Trophoblast cell (in vitro differentiated cells and primary cell): ENCODE measurements at places on chromosomes 5 and 9.

GRCh38 chr9:97979788-97980478 is 3.2 kb upstream of the ANP32B start:
- no peaks in the 10 kb centered on the region for H3K36me3 ChIP-seq
- no peak for DNase-seq
- H3K27ac ChIP-seq: no peak overlapping the region
- no peak overlapping the region for H3K4me3 ChIP-seq

GRCh38 chr5:31442058-31442745 is 89.7 kb downstream of the DROSHA start:
- H3K4me3 ChIP-seq: no peak overlapping the region
- H3K36me3 ChIP-seq: peaks cover 6% of the 10 kb centered on the region
- no peaks in the 10 kb centered on the region for H3K27me3 ChIP-seq
- DNase-seq: no peak

GRCh38 chr9:134648701-134649530 is 7.3 kb downstream of the COL5A1 start:
- no peak overlapping the region for H3K4me3 ChIP-seq
- peaks cover 44% of the 10 kb centered on the region for H3K4me1 ChIP-seq
- peaks cover 75% of the 10 kb centered on the region for H3K36me3 ChIP-seq
- no peak overlapping the region for H3K27ac ChIP-seq
- H3K27me3 ChIP-seq: no peaks in the 10 kb centered on the region
- DNase-seq: no peak

- DNase-seq: peak; percentile 19
- no peaks in the 10 kb centered on the region for H3K4me1 ChIP-seq
- no peaks in the 10 kb centered on the region for H3K36me3 ChIP-seq
- no peak overlapping the region for H3K4me3 ChIP-seq
- no peaks in the 10 kb centered on the region for H3K27me3 ChIP-seq
Measured at GRCh38 chr9:16030528-16031185, 477.8 kb downstream of the CCDC171 start.

DNA sequence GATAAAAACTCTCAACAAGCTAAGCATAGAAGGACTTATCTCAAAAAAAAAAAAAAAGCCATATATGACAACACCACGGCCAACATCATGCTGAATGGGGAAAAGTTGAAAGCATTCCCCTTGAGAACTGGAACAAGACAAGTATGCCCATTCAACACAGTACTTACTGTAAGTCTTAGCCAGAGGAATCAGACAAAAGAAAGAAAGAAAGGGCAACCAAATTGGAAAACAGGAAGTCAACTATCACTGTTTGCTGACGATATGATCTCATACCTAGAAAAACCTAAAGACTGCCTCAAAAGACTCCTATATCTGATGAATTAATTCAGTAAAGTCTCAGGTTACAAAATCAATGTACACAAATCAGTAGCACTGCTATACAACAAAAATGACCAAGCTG is 24.6 kb upstream of the PTGER4 start:
- DNase-seq: no peak
- no peaks in the 10 kb centered on the region for H3K4me1 ChIP-seq
- no peaks in the 10 kb centered on the region for H3K36me3 ChIP-seq
- H3K4me3 ChIP-seq: no peak overlapping the region
- no peak overlapping the region for H3K27ac ChIP-seq

DNA sequence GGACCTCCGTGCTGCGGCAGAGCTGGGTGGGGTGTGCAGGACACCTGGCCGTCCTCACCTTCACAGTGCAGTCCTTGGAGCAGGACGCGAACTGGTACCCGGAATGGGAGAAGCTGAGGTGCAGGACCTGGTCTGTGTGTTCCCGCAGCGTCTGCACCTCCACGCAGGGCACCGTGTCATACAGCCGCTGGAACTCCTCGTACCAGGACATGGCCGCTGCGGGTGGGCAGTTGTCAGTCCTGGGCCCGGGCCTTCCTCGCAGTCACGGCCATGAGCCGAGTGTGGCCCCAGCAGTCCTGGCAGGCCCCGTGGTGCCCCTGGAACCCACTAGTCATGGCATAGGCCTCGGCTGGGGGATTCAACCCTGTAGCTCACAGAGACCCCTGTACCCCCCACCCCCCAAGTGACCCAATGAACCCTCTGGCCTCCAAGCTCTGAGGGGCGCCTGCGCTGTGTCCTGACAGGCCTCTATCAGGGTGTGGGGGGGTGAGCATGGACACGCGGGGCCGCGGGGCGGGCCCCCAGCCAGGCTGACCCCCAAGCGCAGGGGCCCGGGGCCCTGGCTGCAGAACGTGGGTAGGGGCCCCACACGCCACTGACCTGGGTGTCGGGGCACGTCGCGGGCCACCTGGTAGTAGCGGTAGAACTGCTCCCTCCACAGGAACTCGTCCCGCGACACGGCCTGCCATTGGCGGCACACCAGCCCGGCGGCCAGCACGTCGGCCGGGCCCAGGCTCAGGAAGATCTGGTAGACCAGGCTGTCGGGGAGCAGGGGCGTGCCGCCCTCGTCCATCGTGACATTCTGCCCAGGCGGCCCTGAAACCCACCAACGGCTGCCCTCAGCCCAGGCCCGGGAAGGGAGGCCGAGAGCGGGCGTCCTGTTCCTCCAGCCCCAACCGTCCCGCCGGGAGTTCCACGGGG is 987 bp downstream of the FBXW5 start:
- peaks cover 11% of the 10 kb centered on the region for H3K4me1 ChIP-seq
- H3K27me3 ChIP-seq: no peaks in the 10 kb centered on the region
- H3K36me3 ChIP-seq: peaks cover 44% of the 10 kb centered on the region
- peak; percentile 40 for DNase-seq
- H3K4me3 ChIP-seq: peak overlapping the region; percentile 98

- H3K27ac ChIP-seq: no peak overlapping the region
- no peaks in the 10 kb centered on the region for H3K27me3 ChIP-seq
- H3K4me3 ChIP-seq: no peak overlapping the region
- H3K36me3 ChIP-seq: peaks cover 56% of the 10 kb centered on the region
- peaks cover 6% of the 10 kb centered on the region for H3K4me1 ChIP-seq
- DNase-seq: no peak
Measured at GRCh38 chr9:121759996-121760395, 108.6 kb downstream of the DAB2IP start.

DNA sequence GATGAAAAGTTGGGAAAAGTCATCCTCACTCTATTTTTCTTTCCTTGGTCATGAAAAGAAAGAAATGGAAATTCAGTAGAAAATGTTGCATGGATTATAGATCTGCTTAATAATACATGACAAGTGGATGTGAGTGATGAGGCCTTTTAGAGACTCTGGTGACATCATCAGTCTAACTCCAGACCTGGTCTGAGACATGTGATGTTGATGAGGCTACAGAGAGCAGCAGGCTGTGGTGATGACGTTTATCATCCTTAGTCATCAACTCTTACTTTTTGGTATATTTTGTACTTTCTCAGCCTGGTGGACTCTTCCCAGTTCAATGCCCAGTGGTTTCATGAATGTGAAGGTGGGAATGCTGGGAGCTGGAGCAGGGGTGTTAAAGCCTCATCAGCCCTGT is 116.4 kb downstream of the TTLL11 start:
- H3K27me3 ChIP-seq: no peaks in the 10 kb centered on the region
- H3K4me3 ChIP-seq: no peak overlapping the region
- H3K4me1 ChIP-seq: peaks cover 6% of the 10 kb centered on the region
- H3K36me3 ChIP-seq: no peaks in the 10 kb centered on the region

GRCh38 chr9:121268598-121268850 is 562 bp downstream of the GSN start:
- H3K36me3 ChIP-seq: no peaks in the 10 kb centered on the region
- H3K27me3 ChIP-seq: no peaks in the 10 kb centered on the region
- peaks cover 25% of the 10 kb centered on the region for H3K4me1 ChIP-seq
- DNase-seq: no peak

GRCh38 chr9:6272229-6272598 is 56.0 kb upstream of the TPD52L3 start:
- H3K4me3 ChIP-seq: no peak overlapping the region
- DNase-seq: no peak
- H3K27ac ChIP-seq: no peak overlapping the region
- no peaks in the 10 kb centered on the region for H3K27me3 ChIP-seq

GRCh38 chr5:124349931-124350330 is 396.5 kb downstream of the ZNF608 start:
- no peak for DNase-seq
- H3K36me3 ChIP-seq: no peaks in the 10 kb centered on the region
- H3K4me1 ChIP-seq: no peaks in the 10 kb centered on the region
- H3K4me3 ChIP-seq: no peak overlapping the region
- no peak overlapping the region for H3K27ac ChIP-seq

DNA sequence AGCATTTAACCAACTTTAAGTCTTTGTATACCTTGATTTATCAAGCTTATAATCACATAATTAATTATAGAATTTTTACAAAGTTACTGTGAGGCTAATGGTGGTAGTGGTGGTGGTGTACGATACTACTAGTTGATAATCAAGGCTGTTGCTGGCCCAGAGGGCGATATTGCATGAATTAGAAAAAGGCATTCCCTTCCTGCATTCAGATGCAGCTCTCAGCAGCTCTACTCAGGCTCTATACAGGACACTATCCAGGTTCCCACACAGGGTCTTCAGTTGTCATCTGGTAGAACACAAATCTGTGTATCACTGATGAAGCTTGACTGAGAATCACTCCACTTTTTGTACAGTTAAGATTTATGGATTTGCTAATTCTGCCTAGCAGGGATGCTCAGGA is 562.8 kb upstream of the C9orf72 start:
- no peak overlapping the region for H3K27ac ChIP-seq
- DNase-seq: no peak
- H3K27me3 ChIP-seq: no peaks in the 10 kb centered on the region
- no peaks in the 10 kb centered on the region for H3K36me3 ChIP-seq

- no peak overlapping the region for H3K4me3 ChIP-seq
- peaks cover 2% of the 10 kb centered on the region for H3K4me1 ChIP-seq
- no peaks in the 10 kb centered on the region for H3K36me3 ChIP-seq
- no peak for DNase-seq
Measured at GRCh38 chr5:7663808-7664207, 187.1 kb downstream of the CFAP90 start.

DNA sequence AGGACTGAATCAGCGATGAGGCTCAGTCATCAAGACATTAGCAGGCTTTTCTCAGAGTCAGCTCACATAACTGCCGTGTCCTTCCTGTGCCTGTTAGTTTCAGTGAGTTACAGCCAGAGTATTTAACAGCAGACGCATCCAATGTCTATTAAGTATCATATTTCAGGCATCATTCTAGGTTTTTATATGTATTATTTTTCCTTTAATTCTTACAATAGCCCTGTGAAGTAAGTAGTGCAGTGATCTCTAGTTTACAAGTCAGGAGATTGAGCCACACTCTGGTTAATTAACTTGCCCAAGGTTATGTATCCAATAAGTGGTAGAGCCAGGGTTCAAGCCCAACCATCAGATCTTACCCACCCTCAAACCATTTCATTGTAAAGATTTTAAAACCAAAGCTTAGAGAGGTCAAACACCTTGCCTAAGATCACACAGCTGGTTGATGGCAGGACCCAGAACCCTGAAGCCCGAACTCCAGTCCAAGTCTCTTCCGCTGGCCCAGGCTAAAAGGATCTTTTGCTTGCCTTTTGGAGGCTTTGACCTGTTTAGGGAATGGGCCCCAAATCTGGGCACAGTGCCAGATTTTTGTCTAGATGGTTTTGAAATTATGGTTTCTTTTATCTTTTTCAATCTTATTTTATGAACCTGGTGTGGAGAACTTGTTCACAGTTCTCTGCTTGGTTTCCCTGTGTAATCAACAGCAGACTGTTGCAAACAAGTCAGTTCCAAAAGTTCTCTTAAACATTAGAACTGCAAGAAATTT is 261.2 kb upstream of the CLINT1 start:
- H3K36me3 ChIP-seq: no peaks in the 10 kb centered on the region
- H3K4me3 ChIP-seq: no peak overlapping the region
- no peak overlapping the region for H3K27ac ChIP-seq
- no peak for DNase-seq
- no peaks in the 10 kb centered on the region for H3K27me3 ChIP-seq

- DNase-seq: no peak
- peaks cover 6% of the 10 kb centered on the region for H3K4me1 ChIP-seq
- no peak overlapping the region for H3K27ac ChIP-seq
- H3K4me3 ChIP-seq: no peak overlapping the region
- H3K27me3 ChIP-seq: peaks cover 95% of the 10 kb centered on the region
Measured at GRCh38 chr9:122221183-122221811, 7.5 kb downstream of the LHX6 start.

GRCh38 chr9:117097761-117098160 is 317.1 kb downstream of the ASTN2 start:
- H3K4me1 ChIP-seq: peaks cover 7% of the 10 kb centered on the region
- H3K27me3 ChIP-seq: no peaks in the 10 kb centered on the region
- H3K4me3 ChIP-seq: no peak overlapping the region
- no peak for DNase-seq
